ENCODE measurements at places on chromosomes 6 and 20.

DNA sequence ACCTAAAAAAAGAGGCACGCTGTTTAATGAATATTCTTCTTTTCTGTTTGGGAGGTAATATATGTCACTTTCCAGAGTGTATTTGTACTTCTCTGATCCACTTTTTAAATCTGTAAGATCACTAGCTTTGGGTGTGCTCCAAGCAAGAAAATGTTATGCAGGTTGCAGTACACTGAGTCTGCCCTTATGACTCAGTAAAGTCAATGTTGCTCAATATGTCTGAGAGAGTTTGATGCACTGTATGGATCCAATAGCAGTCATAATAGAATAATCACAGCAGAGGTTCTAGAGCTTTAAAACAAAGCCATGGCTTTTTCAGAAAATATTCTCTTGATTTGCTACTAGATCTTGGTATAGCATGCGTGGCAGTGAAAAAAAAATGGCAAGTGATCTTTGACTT is 525.3 kb upstream of the HTR1E start:
- no peak for DNase-seq

DNA sequence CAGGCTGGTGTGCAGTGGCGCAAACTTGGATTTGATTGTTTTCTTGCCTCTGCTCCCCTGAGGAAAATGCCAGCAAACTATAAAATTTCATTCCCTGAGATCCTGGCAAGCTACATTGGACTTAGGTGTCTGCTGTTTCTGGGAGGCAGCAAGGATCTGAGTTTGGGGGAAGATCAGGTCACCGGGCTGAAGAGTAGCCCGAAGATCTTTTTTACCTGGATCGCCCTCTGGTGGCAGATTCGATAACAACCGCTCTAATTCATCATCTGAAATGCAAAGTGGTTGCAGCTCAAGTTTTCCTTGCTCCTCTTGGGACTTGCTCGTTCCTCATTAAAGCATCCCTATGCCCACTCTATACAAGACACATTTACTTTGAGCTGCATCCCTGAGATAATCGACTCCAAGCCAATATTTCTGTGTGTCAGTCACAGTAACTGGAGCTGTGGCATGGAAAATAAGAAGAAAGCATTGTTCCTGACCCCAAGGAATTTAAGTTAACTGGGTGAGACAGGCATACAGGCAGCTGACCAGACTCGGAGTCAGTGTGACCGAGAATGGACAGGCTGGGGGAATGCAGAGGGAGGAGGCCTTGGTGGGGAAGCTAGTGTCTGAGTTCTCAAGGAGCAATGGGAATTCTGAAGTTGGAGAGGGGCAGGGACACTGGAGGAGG is 131.8 kb upstream of the PROKR2 start:
- DNase-seq: peak; percentile 2

DNA sequence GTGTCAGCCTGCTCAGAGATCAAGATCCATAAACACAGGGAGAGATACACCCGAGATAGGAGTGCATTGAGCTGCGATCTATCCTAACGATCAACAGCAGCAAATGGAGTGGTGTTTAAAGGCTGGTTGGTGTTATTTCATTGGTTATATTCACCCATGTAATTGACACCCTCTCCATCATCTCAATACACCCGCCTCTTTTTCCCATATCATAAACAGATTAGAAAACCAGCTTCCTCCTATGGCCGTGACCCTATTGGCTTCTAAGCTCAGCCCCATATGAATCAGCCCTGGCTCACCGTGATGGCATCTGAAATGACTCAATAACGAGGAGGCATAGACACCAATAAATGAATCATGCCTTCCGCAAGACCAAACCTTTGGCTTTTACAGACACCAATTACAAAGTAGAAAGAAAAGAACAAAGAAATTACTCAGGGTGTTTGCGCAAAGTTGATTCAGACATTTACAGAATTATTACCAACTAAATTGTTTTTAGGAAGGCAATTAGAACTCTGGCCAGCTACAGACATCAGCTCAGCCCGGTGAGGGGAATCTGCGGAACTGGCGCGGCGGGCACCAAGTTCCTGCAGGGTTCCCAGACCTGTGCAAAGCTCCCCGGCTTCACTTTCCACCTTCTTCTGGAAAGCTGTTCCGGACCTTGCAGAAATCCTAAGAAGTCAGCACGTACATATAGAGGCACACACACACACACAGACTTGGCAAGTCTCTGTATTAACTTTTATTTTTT is 11.5 kb downstream of the PMEPA1 start:
- peak; percentile 64 for DNase-seq

GRCh38 chr20:47361057-47361915 is 4.8 kb upstream of the ZMYND8 start:
- no peak for DNase-seq

GRCh38 chr6:32046450-32047083 is 8.4 kb downstream of the CYP21A2 start:
- no peak for DNase-seq

DNA sequence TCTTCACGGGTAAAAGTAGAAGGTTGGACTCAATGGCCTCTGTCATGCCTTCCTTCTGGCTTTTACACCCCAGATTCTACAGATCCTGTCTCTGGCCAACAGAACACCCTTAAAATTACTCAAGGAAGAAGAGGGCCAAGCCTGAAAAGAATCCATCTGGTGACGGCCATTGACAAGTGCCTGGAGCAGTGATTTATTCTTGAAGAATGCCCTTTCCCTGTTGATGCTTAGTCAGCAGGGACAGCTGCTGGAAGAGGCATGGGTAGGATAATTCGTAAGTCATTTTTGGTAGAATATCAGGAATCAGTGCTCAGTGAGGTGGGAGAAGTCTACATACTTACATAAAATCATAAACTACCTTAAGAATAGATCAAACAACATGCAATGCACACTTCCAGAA is 397.9 kb downstream of the SAMD5 start:
- DNase-seq: no peak

GRCh38 chr6:6346427-6347023 is 26.1 kb upstream of the F13A1 start:
- no peak for DNase-seq

DNA sequence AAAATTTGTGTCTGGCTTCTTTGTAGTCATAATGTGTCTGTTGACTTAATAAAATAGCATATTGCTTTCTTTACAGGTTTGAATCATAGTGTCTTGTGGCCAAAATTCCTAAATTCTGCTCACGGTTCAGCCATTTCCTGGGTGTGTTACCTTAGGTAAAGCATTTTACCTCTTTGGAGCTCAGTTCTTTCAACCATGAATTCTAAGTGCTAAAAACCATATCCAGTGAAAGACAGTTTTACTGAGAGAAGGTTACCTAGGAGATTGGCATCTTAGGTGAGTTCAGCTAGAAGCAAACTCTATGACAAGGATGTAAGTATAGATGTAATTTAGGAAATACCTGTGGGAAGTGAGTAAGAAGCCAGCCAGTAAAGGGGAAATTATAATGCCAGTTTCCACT is 20.7 kb downstream of the CRYBG1 start:
- no peak for DNase-seq

DNA sequence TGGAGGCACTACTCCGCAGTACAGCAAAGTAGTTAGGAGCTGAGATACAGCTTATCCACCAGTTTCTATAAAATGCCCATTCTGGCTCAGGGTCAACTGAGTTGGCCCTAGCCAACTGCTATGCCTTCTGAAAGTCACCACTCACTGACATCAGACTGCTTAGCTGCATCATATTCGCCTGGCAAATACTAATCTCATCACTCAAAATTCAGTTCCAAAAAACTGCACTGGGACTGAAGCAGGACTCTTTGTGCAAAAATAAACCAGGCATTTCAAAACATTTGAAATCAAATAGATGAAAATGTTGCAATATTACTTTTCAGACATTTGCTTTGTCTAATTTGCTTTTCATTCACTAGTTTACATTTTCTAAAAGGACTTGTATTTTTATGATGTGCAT is 230.0 kb downstream of the ALDH8A1 start:
- DNase-seq: no peak

GRCh38 chr6:131828080-131828479 is 20.3 kb downstream of the ENPP1 start:
- DNase-seq: no peak

- no peak for DNase-seq
Observed at GRCh38 chr6:87806635-87807034, 104.6 kb upstream of the AKIRIN2 start.

- no peak for DNase-seq
Observed at GRCh38 chr6:24613361-24614042, 32.5 kb downstream of the KIAA0319 start.

DNA sequence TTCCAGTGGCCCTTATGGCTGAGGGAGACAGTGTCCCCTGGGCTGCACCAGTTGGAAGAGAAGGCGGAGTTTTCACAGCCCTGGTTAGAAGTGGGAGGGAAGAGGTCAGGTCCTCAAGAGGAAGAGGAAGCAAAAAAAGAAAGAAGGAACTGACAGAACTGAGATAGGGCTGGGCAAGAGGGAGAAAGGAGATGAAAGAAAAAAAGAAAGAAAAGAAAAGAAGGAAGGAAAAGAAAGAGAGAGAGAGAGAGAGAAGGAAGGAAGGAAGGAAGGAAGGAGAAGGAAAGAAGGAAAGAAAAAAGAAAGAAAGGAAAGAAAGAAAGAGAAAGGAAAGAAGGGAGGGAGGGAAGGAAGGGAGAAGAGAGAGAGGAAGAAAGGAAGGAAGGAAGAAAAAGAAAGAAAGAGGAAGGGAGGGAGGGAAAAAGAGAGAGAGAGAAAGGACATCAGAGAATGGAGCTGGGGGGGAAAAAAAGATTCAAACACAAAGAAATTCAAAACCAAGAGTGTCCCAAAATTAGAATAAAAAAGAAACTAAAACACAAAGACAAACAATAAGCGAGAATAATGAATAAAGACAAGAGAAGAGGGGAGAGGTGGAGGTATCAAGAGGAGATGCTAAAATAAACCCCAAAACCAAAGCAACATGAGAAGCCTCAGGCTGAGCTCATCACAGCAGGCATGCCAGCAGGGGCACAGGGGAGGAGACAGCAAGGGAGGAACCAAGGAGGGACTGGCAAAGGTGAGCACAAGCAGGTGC is 5.3 kb upstream of the FUCA2 start:
- no peak for DNase-seq

DNA sequence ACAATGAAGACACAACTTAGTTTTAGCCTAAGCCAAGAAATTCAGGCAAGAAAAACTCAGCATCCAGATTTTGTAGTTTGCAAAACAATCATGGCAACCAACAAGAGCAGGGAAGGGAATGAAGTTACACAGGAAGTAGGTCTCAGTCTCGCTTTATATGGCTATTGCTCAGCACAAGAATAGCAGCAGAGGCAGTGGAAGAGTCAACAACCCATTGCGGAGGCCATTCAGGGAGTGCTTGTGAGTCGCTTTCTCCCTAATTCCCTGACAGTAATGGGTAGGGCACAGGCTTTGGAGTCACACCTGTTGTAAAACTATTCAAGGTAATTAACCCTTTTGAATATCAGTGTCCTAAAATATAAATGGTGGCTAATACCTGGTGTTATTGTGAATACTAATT is 238.5 kb downstream of the HDGFL1 start:
- DNase-seq: no peak

DNA sequence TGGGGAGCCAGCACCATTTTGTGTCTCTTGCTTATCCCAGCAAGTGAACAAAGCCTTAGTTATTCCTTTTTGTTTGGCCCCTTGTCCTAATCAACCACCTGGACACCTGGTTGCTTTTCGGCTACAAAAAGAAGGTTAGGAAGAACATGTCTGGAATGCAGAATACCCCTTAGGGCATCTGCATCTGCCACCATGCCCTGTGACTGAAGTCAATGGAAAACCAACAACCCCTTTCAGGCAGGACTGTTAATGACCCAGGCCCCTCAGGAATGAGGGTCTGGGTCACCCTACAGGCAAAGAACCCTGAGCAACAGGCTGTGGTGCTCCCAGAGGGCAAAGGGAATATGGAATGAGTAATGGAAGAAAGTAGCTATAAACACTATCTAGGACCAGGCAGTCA is 78.5 kb downstream of the PDE10A start:
- DNase-seq: no peak

GRCh38 chr6:54289426-54289825 is 18.8 kb upstream of the TINAG start:
- no peak for DNase-seq

DNA sequence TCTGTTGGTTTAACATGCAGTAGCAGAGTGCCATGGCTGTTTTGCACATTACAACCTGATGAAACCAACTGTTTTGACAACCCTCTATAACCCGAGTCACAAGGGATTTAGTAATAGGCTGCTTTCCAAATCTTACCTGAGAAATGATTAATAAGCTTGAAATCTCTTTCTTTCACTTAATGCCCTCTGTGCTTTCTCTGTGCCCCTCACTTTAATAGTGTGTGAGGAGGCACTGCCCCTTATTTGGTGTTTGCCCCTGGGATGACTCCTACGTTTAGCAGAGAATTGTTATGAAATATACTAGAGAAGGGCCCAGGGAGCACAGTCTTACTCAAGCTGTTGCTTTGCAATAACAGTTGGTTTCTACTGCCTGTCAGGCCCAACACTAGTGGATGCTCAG is 31.0 kb upstream of the PTCHD4 start:
- no peak for DNase-seq

GRCh38 chr20:19975901-19976300 is 41.3 kb upstream of the NAA20 start:
- DNase-seq: no peak

GRCh38 chr6:87645080-87645479 is 55.1 kb downstream of the ORC3 start:
- DNase-seq: no peak

- no peak for DNase-seq
Observed at GRCh38 chr6:42391441-42391840, 60.3 kb downstream of the TRERF1 start.

- DNase-seq: no peak
Observed at GRCh38 chr6:105111871-105112270, 67.9 kb downstream of the POPDC3 start.

DNA sequence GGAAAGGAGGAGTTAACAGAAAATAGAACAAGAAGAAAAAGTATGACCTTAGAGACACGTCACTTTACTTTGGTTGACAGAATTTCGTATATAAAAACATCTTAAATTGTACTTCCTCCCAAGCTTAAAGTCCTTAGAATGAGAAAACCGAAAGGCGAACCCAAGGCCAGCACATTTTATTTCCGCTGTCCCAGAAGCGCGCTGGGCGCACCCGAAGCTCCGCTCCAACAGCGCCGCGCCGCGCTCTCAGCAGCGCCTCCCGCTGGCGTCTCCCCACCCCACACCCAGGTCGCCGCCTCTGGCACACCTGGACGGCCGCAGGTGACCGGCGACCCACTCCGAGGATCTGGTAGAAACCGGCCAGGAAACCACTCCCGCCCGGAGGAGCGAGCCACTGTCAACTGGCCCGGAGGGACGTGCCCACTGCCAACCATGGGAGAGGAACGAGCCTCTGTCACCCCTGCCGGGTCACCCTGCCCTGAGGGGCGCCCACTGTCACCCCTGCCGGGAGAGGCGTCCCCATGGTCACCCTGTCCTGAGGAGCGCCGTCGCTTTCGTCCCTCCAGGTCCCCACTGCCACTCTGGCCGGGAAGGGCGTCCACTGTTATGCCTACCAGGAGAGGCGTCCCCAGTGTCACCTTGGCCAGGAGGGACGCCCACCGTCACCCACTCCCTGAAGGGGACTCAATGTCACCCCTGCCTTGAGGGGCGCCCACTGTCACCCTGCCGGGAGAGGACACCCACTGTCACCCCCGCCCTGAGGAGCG is 824 bp downstream of the MPC1 start:
- peak; percentile 53 for DNase-seq
